T-helper 17 cell (primary cell): ENCODE measurements at places on chromosomes 7 and 10.
A peak's percentile ranks its signal among the peaks of the same experiment; 100 is the strongest.

- no peak for DNase-seq
Measured at GRCh38 chr7:125423458-125424155, 494.0 kb upstream of the POT1 start.

GRCh38 chr10:17792991-17793390 is 16.2 kb upstream of the MRC1 start:
- no peak for DNase-seq

DNA sequence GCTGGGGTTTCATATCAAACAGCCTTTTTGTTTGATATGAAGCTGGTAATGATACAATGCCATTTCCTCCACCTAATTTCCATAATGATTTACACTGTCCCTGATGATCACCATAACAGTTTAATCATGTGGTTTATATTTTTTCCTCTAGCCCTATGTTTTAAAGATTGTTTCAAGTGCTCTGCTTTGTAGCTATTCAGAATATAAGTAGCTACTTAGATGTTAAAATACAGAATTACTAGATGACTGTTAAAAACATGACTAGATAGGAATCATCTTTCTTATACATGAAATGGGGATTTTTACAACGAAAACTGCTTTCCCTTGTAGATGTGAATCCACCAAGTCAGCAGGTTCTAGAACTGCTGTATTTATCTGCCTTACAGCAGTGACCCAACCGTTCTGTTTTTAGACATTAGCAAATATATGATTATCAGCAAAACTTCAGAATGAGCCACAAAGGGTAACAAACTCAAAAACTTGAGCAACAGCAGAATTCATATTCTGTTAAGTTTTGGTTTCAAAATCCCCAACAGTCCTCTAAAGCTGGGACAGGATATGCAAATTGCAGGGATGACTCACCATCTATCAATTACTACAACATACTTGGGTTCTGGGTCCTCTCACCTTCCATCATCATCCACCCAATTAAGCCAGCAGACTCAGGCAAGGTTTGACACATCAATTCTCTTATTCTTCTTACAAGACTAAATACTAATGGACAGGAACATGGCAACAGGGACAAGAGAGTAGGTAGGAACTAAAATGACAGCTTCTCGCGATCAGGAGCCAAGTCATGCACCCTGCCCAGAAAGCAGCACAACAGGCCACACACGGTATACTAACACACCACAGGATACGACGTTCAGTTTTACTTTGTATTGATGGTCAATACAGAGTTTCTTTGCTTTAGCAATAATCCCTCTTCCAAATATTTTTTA is 83.9 kb downstream of the PIP4K2A start:
- no peak for DNase-seq

GRCh38 chr7:72413886-72414285 is 1.7 kb upstream of the CALN1 start:
- no peak for DNase-seq

GRCh38 chr10:89966211-89966610 is 264.8 kb downstream of the KIF20B start:
- no peak for DNase-seq

DNA sequence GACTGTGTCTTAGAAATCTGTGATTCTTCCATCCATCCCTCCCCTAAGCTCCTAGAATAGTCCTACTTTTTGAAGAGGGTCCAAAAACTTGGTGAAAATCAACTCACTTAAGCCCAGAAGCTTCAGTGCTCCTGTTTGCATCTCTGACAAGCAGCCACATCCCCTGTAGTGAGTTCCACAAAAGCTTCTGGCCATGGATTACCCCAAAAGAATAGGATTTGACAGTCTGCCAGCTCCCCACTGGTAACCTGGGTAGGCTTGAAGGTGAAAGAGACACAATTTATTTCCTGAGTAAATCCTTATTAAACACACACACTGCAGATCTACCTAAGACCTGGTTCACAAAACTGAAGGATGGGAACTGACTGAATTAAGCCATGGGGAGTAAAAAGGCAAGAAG is 46.5 kb downstream of the LGI1 start:
- no peak for DNase-seq

DNA sequence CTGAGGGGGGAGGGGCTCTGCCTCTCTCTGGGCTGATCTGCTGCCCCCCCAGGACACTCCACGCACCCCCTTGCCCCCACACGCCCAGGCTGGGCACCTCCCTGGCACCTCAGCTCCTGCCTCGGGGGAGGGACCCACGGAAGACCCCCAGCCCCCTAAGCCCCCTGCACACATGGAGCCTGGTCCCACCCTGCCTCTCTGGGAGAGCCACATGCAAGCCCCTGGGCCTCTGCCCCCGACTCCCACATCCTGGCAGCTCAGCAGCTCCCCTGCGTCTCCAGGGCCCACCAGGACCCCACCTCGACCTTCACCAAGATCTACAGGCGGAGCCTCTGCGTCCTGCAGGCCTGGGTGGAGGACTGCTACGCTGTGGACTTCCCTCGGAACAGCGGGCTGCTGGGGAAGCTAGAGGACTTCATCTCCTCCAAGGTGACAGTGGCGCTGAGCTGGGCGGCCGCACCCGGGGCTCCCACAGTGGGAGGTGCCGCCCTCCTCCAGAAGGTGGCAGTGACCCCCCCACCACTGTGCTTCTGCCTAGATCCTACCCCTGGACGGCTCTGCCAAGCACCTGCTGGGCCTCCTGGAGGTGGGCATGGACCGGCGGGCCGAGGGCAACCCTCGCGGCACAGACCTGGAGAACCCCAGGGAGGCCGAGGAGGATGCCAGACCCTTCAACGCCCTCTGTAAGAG is 18.7 kb upstream of the UTF1 start:
- no peak for DNase-seq

DNA sequence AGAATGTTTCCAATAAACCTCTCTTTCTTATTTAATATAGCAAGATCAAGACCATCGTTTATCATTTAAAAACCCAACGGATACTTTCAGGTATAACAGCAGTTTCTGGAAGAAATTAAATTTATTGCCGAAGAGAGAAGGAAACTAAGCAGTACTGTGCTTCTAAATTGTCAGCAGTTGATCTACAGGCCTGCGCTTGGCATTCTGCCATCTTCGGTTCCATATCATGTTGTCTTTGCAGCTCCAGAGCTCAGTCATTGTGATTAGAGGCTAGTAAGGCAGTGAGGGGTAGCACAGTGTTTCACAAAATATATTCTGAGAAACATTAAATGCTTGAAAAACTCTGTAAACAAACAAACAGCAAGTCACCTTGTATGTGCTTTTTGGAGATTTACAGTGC is 301.3 kb downstream of the REEP3 start:
- no peak for DNase-seq

GRCh38 chr7:13151978-13152377 is 464.5 kb downstream of the ARL4A start:
- DNase-seq: no peak

- DNase-seq: no peak
Measured at GRCh38 chr10:106023329-106023728, 1141.2 kb downstream of the SORCS1 start.

- no peak for DNase-seq
Measured at GRCh38 chr7:95993380-95993779, 221.0 kb downstream of the DYNC1I1 start.

GRCh38 chr7:151727579-151728285 is 149.2 kb downstream of the PRKAG2 start:
- DNase-seq: no peak

DNA sequence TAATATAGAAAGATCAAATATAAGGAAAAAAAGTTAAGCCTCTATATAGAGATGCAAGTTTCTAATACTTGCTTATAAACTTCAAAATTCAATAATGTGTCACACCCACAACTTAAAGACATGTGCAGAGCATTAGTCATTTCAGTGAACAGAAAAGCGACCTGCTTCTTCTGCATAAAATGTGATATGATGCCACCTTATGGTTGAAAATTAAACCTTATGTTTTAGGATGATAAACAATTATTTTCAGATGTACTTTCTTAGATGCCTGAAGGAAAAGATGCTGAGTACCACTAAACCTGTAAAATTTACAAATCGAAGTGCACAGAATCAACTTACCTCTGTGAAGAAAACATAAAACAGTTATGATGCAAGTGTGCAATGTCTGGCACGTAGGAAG is 96.0 kb downstream of the MTERF1 start:
- no peak for DNase-seq

- no peak for DNase-seq
Measured at GRCh38 chr10:11705722-11706121, 36.5 kb upstream of the ECHDC3 start.

GRCh38 chr7:154178895-154179294 is 126.7 kb downstream of the DPP6 start:
- no peak for DNase-seq

DNA sequence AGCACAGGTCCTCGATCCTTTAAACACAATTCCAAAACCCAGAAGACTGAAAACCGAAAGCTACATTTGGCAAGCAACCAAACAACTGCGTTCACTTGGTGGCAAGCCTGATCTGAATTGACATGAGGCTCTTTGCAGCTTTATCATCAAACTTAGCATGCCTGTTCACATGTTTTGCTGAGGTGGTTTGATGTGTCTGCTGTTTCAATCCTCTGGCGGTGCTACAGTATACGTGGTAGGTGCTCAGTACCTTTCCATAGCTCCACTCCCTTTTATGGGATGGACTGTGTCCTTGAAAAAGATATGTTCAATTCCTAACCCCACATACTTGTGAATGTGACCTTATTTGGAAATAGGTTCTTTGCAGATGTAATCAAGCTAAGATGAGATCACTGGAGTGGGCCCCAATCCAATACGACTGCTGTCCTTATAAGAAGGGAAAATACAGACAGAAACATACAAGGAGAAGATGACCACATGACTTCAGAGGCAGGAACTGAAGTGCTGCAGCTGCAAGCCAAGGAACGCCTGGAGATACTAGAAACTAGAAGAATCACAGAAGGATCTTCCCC is 33.4 kb downstream of the CCDC6 start:
- DNase-seq: no peak

- DNase-seq: no peak
Measured at GRCh38 chr7:46115410-46115809, 194.3 kb upstream of the IGFBP3 start.

GRCh38 chr7:136214356-136214755 is 237.2 kb upstream of the MTPN start:
- no peak for DNase-seq

DNA sequence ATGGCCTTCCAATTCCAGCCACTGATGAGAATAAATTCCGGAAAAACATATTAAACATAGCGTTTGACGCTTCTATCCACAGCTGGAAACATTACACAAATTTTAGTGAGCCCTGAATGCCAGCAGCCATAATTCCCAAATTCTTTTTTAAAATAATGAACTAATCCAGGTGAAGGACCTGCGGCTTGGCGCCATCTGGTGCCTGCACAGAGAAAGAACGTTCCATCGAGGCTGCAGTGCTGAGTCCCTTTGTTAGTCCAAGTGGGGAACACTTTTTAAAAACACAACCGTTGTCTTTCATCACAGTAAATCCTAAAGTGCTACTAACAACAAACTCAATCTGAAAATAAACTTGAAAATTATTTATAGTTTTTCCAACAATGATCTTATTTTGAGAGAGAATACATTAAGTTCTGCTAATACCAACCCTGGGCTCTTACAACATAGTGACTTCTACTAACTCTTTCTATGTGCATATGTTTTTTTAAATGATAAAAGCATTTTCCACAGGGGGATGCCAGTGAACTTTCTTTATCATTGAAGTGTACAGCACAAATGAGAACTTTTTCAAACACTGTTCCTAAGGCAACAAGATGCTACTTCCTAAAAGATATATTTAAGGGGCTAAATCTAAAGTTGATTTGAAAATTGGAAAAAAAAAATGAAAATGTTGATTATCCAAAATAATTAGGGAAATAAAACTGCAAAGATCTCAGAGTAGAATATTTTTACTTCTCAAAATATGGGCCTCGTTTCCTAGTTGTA is 166.9 kb upstream of the RNF32 start:
- no peak for DNase-seq

GRCh38 chr7:140635345-140635744 is 5.3 kb downstream of the DENND2A start:
- no peak for DNase-seq

DNA sequence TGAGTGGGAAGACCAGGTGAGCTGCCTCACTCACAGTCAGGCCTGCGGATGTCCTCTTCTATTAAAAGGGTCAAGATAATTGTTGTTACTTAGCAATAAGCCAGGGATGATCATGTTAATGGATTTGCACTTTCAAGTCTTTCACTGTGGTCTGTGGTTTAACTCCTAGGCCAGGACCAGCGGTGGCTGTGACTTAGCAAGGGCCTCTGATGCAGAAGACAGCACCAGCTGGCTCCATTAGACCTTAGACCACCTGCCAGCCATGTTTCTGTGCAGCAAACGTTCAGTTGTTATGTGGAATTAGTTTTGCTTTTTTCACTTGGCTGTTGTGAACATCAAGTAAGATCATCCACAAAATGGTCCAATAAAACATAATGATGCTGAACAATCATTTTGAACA is 537.3 kb downstream of the TNS3 start:
- DNase-seq: no peak

DNA sequence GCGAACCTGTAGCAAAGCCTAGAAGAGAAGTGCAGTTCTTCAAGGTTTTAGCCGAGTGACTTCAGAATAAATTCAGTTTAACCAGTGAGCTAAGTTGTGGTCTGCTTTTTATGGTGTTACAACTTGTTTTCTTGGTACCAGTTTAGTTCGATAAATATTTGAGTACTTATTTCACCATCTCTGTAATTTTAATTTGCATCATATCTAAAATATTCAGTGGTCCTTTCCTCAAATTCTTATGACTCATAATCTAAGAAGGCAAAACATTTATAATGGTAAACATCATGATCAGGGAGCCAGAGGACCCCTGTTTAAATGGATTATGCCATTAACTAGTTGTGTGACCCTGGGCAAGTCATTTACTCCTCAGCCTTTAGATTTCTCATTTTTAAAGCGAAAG is 4.1 kb upstream of the BMPER start:
- DNase-seq: no peak

GRCh38 chr10:59064759-59065539 is 111.5 kb upstream of the PHYHIPL start:
- no peak for DNase-seq

- DNase-seq: peak; percentile 21
Measured at GRCh38 chr10:5975641-5976473, 1.5 kb downstream of the IL15RA start.

GRCh38 chr7:156603629-156604028 is 36.9 kb upstream of the RNF32 start:
- DNase-seq: no peak

- DNase-seq: no peak
Measured at GRCh38 chr7:38425509-38425908, 152.1 kb upstream of the TARP start.
